Hepatocyte (in vitro differentiated cells): ENCODE measurements at places on chromosomes 3 and 15.

GRCh38 chr3:7238565-7239295 is 377.8 kb downstream of the GRM7 start:
- no peak overlapping the region for H3K27ac ChIP-seq
- no peaks in the 10 kb centered on the region for H3K36me3 ChIP-seq
- no peak overlapping the region for H3K4me3 ChIP-seq
- no peaks in the 10 kb centered on the region for H3K27me3 ChIP-seq

DNA sequence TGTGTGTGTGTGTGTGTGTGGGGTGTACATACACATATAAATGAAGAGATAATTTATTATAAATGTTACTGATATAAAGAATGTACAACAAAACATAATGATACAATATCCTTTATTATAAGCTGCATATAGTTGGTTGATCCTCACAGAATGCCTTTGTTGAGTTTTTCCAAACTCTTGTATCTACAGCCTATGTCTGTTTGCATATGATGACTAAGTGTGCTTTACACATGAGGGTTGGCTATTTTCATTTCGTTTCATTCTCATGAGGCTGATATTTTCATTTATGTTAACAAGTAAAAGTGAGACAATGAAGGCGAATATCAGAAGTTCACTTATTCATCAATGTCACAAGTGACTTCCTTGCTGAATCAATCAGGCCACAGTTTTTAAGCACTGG is 45.1 kb downstream of the TM2D3 start:
- no peak overlapping the region for H3K27ac ChIP-seq

- no peak for DNase-seq
- no peaks in the 10 kb centered on the region for H3K27me3 ChIP-seq
- no peak overlapping the region for H3K27ac ChIP-seq
- H3K36me3 ChIP-seq = no peaks in the 10 kb centered on the region
These were observed 130.8 kb upstream of the IL12A start for GRCh38 chr3:159857840-159858239.

DNA sequence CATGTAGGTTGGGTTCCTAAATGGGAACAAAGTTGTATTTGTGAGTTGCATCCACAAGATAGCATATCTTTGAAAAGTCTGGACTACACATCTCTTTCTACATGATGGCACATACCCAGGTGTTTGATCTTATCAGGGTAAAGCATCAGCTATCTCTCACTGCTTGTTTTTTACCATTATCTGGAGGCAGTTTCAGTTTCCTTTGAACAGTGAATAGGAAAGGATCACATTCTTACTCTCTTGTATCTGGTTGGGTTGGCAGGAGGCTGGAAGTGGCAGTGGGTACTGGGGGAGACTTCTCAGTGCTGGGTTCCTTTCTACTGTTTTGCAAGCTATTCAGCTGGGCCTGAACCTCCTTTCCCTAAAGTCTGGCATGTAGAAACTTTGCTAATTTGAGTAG is 4.1 kb downstream of the CEMIP start:
- H3K27ac ChIP-seq = no peak overlapping the region
- DNase-seq = no peak
- H3K4me3 ChIP-seq = no peak overlapping the region
- peaks cover 35% of the 10 kb centered on the region for H3K27me3 ChIP-seq

DNA sequence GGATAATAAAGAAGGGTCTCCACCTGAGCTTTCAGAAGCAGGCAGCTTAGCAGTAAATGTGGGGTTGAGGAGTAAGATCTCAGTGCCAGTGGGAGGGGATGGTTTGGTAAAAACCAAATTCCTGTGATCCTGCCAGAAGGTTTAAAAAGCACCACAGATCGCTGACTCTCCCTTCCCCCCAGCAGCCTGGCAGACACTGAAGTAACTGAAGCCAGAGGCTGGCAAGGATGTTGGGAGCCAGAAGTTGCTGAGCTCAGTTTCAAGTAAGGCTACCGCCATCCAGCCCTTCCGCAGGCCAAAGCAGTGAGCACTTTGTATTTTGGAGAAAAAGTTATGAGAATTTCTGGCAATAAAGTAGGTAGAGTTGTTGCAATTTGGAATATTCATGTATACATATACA is 246.4 kb downstream of the ZNF621 start:
- no peak overlapping the region for H3K4me3 ChIP-seq
- H3K27me3 ChIP-seq = no peaks in the 10 kb centered on the region
- H3K4me1 ChIP-seq = no peaks in the 10 kb centered on the region

DNA sequence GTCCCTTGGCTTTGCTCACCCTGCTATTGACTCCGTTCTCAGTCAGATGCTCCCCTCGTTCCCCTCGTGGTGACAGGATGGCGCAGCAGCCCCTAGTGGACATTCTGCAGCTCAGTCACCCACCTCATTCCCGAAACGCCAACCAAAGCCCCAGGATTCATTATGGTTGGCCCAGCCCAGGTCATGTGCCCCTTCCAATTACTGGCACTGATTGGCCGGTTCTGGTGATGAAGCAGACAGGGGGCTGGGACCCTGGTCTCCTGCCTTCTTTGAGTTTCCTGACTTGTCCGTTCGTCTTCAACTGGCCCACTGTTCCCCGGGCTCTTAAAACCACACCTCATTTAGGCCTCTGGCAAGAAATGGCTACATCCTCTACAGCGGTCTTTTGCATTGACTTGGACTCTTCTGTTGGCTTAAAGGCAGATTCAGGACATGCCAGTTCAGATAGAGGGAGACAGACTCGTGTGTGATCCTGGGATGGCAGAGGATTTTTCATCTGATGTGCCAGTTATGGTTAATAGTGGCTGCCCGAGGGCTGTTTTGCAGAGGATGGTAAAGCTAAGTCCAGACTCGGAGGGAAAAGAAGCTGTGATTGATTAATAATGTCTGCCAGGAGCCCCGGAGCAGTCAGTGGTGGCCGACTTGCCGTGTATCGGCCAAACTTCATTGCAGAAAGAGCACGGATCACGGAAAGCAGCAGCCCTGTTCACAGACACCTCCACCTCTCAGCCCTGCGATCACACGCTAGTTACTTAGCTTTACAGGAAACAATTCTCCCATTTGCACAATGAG is 37.8 kb downstream of the LSM3 start:
- peaks cover 2% of the 10 kb centered on the region for H3K4me1 ChIP-seq
- H3K4me3 ChIP-seq = no peak overlapping the region
- H3K27me3 ChIP-seq = no peaks in the 10 kb centered on the region
- H3K27ac ChIP-seq = no peak overlapping the region
- no peaks in the 10 kb centered on the region for H3K36me3 ChIP-seq
- no peak for DNase-seq
